Stimulated activated CD4-positive, alpha-beta T cell treated with anti-CD3 and anti-CD28 coated beads, Interleukin-12 subunit alpha, Interleukin-12 subunit beta, amount 100 ng/mL, for 4 hours (primary cell): ENCODE measurements at places on chromosomes 2 and 18.

GRCh38 chr2:68943581-68944568 is 8.8 kb downstream of the GKN2 start:
- peak; percentile 29 for DNase-seq

DNA sequence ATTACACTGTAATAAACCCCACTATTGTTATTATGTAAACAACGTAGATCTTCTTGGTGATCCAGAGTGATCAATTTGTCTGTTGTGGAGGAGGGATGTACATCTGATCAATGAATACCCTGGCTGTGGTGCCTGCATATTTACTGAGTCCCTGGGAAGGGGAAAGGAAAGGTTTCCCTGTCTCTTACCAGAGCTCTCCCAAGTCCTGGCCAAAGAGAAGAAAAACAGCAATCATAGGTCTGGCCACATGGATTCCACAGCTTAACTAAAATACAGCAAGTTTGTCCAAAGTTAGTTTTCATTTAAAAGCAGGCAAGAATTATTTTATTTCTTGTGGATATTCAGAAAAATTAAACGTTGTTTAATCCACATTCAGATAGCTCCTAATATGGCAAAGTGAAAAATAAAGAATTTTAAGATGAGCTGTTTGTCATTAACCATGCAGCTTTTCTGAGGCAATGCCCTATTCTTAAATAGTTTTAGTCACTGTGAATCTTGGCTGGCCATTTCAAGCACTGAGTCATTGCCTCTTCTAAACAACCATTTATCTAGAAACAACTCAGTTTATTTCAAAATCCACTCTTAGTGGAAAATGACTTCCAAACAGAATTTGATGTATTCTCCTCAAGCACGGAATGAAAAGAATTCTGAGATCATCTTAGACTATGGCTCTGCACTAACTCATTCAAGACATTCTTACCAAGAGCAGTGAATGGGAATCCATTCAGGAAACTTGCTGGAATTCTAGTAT is 1004.4 kb upstream of the CDH2 start:
- no peak for DNase-seq

DNA sequence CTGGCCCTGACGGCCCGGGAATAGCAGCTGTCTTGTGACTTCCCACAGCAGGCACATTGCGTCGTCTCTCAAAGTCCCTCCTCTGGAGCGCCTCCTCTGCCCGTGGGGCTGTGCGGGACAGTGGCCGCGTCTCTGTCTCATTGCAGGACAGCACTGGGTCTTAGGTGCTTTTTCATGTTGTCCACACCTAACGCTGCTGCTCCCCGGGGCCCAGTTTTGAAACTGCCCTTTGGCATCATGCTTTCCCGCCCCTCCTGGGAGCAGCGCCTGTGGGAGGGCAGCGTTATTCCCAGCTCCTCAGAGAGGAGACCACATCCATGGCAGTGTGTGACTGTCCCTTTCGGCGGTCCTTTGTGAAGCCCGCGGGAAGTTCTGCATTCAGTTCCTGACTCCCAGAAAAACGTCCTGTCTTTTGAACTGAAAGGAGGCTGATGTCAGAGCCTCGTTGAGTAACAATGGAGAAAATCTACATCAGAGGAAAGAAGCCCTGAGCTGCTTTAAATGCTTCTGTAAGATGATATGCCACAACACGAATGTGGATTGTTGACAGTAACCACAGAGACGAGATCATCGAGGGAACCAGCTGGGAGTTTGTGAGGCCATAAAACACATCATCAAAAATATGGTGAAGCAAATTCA is 226.0 kb downstream of the FAM210A start:
- DNase-seq, result no peak

DNA sequence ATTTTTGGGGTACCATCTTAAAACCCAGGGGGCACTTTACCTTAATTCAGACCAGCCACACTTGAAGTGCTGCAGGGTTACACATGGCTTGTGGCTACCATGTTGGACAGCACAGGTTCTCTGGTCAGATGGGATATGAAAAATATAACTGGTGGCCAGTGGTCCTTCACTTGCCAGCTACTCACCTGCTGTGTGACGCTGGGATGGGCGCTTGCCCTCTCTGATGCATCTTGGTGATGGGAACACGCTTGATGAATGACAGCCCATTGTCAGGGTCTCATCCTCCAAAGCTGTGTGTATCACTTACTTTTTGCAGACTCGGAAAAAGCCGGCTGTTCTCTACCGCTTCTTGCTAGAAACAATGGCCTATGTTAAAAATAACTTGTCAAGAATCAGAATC is 22.5 kb downstream of the HJURP start:
- no peak for DNase-seq

DNA sequence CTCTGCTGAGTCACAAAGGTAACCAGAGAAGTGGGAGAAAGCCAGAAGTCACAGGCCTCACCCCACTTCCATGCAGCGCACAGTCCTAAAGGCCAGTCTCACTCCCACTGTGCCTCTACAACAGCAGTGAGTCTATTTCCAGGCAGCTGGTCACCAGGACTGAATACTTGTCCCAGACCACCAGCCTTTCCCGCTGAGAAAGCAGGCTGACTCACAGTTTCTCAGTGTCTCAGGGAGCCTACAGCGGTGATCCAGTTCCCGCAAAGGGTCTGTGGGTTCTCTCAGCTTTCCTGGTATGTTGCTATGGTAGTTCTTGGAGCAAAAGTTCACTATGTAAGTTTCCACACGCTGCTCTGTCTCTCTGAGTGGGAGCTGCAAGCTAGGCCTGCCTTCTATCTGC is 622.5 kb downstream of the RNF144A start:
- DNase-seq, result no peak

GRCh38 chr2:29374823-29375222 is 259.6 kb downstream of the CLIP4 start:
- no peak for DNase-seq

GRCh38 chr2:152740743-152741328 is 22.4 kb downstream of the ARL6IP6 start:
- DNase-seq, result no peak

- DNase-seq, result no peak
These were observed 120.6 kb upstream of the BOD1L2 start for GRCh38 chr18:57026316-57026715.

- DNase-seq, result no peak
These were observed 374.4 kb downstream of the PTPRM start for GRCh38 chr18:7941533-7941932.

DNA sequence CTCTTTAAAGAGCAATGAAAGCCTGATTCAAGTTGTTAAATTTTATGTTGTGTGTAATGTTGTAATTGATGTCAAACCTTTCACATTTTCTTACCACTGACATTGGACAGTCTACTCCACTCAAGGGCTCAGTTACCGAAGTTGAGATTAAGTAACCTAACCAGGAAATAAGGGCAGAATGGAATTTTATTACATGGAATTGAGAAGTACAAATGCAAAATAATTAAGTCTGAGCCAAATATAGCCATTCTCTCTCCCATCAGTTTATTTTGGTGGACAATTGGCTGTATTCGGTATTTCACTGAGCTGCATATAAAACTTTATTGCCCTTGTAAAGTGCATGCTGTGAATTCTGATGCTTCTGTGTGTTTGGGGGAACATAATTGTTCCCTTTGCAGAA is 231.5 kb downstream of the TTC32 start:
- no peak for DNase-seq

DNA sequence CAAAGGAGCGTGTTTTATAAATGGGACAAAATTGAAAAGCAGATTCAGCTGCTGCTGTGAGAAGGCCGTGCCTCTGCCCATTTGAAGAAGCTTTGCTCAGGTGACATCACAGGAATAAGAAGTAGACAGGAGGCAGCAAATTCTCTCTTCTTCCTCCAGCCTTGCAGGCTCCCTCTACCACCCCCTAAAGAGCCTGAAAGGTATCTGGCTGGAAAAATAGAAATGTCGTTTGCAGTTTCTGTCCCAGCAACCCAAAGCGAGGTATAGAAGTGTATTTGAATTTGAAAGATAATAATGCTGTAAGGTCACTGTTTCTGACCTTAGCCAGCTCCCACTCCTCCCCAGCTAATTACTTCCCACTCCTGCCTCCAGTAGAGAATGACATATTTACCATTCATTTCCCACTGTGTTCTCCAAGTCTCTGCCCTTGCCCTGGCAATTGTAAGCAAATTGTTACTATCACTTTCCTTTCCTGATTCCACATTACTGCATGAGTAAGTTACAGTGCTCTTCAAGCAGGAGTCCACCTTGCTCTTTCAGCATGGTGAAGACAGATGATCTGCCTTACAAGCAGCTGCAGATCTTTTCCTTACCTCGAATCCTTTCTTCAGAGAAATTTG is 56.8 kb upstream of the RASGRP3 start:
- no peak for DNase-seq

GRCh38 chr2:130820279-130820861 is 16.3 kb upstream of the ARHGEF4 start:
- no peak for DNase-seq

DNA sequence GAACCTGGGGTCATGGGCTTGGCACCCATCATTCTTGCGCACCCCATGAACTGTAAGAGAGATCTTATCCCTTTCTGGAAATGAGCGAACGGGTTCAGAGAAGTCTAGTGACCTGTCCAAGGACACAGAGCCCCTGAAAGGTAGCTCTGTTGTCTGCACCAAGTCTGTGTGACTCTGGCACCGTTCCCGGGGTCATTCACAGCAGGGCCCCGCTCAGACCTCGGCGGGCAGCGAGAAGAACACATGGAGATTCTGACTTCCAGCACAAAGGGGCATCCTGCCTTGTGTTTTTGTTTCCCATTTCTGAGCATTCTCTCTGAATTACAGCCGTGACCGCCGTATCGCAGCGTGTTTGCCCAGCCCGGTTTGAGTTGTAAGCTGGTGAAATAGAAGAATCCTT is 231.7 kb downstream of the KLHL29 start:
- DNase-seq, result no peak

- no peak for DNase-seq
These were observed 32.0 kb downstream of the LGALSL start for GRCh38 chr2:64485961-64486360.

DNA sequence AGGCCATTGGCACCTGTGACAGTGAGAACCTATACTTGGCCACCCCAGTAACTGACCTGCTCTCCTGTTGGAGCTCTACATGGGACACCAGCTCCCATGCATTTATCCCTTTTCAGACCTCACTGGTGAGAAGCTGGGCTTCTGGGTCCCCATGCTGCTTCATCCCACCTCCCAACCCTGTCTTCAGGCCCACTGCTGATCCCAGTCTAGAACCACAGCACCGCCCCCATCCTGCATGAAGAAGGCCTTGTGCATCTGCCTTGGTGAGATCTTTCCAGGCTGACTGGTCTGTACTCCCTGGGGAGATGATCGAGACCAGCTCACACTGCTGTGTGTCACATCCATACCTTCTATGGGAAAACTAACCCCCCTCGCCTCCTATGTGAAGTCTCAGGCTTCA is 22.7 kb downstream of the TTC32 start:
- DNase-seq, result no peak

DNA sequence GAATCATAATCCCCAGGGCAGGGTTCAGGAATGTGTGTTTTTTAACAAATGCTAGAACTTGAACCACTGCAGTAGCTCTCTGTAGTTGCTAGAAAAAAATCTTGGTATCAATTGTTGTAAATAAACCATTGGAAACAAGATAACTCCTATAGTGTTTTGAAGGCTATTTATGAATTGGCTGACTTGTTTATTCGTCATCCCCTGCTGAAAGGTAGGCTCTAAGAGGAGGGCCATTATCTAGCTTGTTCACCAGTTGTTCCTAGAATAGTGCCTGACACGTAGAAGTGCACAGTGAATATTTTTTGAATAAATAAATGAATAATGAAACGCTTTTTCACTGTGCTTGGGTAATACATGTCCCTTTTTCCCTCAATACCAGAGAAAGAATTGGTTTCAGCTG is 211.4 kb downstream of the BABAM2 start:
- DNase-seq, result no peak

DNA sequence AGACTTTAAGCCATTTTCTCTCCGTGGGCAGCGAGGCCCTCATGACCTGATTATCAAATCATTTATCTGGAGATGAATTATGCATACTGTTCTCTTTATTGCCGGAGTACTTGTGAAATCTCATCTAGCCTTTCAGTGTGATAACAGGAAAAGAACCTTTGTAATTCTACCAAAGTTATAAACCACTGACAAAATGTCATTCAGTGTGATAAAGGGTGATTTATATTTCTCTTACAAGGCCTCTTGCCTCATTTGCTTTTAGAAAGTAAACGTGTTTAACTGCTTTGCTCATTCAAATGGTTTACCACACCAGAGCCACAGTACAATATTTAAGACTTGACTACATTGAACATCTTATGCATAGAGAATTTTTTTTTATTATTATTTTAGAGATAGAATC is 13.8 kb downstream of the MTCL1 start:
- no peak for DNase-seq
